ENCODE measurements at places on chromosomes 2 and 18.

DNA sequence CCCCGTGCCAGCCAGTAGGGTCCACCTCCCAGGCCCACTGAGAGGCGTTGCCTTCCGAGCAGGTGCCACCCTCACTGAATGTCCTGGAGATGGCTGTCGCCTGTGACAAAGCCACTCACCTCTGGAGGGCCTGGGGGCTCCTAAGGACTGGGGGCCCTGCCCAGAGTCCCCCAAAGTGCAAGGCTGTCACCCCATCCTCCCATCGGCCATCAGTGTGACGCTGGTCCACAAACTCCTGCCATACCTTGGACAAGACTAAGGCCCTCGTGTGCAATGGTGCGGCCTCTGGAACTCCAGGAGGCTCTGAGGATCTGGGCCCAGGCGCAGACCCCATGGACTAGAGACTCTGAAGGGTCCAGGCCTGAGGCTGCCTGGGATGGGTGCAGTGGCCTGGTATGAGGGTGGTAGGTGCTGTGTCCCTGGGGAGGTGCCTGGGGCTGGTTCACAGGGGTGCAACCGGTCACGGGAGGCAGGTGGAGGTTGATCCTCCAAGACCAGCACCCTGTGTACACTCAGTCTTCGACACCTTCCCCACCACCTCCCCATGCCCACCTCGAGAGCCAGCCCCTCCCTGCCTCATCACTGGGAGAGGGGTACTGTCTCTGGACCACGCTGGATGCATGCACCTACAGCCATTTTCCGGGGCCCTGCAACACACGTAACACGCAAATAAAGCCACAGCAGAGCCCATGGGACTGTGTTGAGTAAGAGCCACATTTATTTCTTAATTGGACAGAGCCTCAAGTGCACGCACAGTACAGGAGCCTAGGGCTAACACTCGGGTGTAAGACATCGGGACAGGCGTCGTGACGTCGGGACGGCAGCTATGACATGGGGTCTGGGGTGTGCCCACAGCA is 21.6 kb downstream of the AQP12A start:
- DNase-seq: no peak

GRCh38 chr2:69704446-69704845 is 37.5 kb upstream of the ANXA4 start:
- DNase-seq: no peak

- DNase-seq: no peak
Measured at GRCh38 chr18:34965108-34965507, 76.1 kb upstream of the MAPRE2 start.

- DNase-seq: no peak
Measured at GRCh38 chr18:48157956-48158355, 227.5 kb upstream of the SMAD2 start.

DNA sequence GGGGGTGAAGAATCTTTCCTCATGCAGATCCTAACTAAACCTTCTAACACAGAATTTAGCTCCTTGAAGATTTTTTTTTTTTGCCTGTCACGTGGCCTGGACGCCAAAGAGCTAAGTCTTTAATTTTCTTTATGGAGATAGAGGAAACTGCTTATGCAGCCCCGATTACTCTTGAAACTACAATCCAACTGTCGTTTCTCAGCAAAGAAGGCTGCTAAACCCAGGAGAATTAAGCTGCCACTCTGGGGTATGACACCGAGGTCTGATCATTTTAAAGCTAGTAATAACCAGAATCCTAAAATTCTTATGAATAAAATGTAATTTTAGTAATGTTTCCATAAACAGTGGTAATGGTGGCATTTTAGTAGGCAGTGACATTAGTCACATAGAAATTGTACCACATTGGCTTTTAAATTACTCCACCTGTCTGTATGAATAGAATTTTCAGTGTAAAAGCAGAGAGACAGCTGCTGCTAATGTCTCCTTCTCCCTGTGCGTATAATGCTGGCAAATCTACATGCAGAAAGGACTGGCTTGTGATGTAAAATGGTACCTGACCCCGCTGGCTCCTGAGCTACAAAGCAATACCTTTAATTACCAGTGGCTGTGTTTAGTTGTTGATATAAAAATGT is 86.5 kb downstream of the MEIS1 start:
- no peak for DNase-seq

- no peak for DNase-seq
Measured at GRCh38 chr2:14530506-14530905, 102.0 kb upstream of the LRATD1 start.

DNA sequence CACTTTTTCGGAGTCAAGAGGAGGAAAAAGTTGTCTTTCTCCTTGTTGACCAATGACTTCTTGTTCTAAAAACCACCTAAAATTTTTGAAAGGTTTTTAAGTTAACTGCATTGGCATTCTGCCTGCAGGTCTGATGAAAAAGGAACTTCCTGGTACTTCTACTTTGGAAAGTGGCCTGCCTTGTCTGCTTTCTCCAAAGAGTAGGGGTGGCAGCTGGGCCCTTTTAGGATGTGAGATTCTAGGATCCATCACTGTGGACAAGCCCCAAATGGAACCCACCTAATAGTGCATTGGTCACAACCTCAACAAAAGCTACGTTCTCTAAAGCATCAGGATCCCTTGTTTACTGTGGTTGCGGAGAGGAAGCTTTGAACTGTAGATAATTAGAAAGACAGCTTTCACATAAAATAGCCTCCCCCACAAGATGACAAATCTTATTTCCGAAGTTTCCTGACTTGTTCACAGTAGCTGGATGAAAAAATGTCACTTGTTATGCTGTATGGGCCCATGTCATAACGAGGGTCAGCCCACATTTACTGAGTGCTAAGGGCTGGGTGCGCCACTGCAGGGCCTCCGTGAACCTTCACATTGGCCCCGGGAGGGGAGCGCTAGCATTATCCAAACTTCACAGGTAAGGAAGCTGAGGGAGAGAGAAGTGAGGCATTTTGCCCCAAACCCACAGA is 17.4 kb downstream of the ASPRV1 start:
- no peak for DNase-seq

DNA sequence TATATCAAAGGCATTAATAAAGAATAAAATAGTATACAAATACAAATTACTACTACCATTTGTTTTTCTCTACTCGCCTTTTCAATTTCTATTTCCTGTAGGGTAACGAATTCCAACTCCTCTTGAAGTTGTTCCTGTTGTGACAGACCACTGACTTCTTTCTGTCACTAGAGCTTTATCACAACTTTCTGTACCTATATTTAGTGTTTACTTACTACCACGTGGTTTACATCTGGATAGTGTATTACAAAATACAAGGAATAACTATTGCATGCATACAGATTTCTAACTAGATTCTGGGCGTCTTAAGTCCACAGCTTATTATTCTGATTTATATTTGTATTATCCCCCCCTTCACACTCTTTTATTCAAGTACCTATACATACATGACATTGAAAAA is 22.3 kb downstream of the NBAS start:
- no peak for DNase-seq

DNA sequence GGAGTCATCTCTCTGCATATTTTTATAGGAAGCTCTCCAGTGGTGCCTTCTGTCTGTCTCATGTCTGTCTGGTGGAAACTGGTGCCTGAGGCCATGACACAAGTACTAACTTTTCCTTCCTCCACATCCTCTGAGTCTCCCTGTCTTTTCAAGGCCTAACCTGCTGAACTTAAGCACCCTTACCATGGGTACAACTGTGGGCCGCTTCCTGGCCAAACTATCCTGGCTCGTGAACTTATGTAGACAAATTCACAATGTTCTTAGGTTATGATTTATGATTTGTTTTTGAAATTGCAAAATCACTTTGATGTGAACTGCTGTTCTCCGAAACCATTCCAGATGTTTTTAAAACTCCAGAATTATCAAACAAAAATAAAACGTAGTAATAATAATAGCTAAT is 804.5 kb upstream of the POU3F3 start:
- no peak for DNase-seq

- no peak for DNase-seq
Measured at GRCh38 chr18:29226213-29226612, 1049.3 kb upstream of the CDH2 start.

GRCh38 chr2:144078106-144078505 is 441.8 kb downstream of the ZEB2 start:
- DNase-seq: no peak

- DNase-seq: no peak
Measured at GRCh38 chr2:4381049-4381448, 677.7 kb downstream of the DCDC2C start.

GRCh38 chr18:48040457-48041110 is 110.1 kb upstream of the SMAD2 start:
- no peak for DNase-seq

DNA sequence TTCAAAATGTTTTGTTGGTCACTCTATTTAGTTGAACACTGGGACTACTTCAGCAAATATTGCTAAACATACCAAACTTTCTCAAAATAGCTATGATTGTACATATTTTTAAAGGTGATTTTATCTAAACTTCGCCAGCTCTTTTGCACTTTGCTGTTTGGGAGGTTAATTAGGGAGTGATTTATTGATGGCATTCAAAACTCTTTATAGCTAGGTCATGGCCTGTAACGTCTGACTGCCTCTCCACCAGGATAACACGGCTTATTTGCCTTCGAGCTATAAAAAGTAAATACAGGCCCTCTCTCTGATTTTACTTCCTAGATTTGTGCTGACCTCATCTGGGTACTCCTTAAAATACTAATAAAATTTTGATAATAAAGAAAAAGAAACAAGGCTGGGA is 931.9 kb downstream of the DCDC2C start:
- DNase-seq: no peak

- no peak for DNase-seq
Measured at GRCh38 chr2:175536059-175536458, 354.5 kb upstream of the ATP5MC3 start.

DNA sequence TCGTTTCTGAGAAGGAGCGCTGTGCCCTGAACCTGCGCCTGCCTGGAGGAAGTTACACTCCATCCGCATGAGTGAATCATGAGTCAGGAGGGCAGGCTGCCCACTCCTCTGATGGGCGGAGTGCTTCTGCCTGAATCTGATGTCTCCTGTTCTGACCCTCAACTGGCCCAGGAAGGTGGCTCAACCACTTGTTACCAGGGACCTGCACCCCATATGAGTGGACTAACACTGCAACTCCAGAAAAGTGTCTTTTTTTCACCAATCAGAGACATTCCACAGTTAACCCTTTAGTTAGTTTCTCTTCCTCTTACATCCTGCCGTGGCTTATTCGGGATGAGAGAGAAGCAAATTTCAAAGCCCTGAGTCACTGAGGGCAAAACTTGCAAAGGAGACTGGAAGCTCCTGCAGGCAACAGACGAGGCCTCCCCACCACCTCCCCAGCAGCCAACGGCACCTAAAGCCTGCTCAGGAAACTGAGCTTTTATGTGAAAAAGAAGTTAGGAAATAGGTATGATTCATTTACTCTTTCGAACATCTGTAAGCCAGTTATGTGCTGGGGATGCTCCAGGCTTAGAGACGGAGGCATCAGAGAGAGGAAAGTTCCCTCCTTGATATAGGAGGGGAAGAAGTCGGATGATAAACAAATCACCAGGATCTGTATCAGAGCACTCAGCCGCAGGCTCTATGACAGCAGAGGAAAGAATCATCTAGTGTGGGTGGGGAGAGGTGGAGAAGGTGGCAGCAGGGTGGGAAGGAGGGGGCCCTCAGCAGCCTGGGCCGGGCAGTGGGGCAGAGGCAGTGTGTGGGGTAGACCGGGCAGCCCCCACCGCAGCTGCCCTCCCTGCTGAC is 30.9 kb downstream of the MBP start:
- no peak for DNase-seq

- DNase-seq: no peak
Measured at GRCh38 chr2:53098696-53099078, 668.9 kb upstream of the CHAC2 start.

DNA sequence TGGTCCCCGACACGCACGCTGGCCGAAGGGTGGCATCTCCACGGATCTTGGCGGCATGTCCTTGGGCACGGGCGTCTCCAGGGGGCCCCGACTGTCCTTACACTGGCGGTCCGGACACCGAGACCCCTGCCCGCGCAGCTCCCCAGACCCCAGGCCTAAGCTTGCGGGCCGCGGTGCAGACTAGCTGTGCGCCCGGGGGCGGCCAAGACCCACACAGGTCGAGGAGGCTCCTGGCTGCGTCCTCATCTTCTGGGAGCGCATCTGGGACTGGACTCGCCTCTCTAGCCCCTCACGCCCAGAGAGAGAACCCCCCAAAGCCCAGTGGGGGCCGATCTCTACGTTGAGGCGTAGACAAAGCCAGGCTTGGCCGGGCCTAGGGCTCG is 475 bp upstream of the TWIST2 start:
- DNase-seq: no peak

DNA sequence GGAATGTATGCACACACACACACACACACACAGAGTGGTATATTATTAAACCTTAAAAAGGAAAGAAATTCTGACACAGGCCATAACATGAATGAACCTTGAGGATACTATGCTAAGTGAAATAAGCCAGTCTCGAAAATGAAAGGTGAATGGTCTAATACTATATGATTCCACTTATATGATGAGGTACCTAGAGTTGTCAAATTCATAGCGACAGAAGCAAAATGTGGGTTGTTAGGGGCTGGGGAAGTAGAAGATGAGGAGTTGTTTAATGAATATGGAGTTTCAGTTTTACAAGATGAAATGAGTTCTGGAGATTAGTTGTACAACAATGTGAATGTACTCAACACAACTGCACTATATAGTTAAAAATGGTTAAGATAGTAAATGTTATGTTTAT is 118.1 kb downstream of the ABCA12 start:
- no peak for DNase-seq

- DNase-seq: no peak
Measured at GRCh38 chr2:201965550-201965949, 68.1 kb upstream of the FZD7 start.

- DNase-seq: no peak
Measured at GRCh38 chr2:98777076-98777475, 46.1 kb upstream of the MGAT4A start.

- DNase-seq: no peak
Measured at GRCh38 chr2:173550143-173550542, 195.5 kb downstream of the CDCA7 start.

GRCh38 chr2:109736177-109736827 is 57.8 kb upstream of the RGPD5 start:
- peak; percentile 53 for DNase-seq

GRCh38 chr2:80393991-80394390 is 89.4 kb upstream of the LRRTM1 start:
- DNase-seq: no peak

DNA sequence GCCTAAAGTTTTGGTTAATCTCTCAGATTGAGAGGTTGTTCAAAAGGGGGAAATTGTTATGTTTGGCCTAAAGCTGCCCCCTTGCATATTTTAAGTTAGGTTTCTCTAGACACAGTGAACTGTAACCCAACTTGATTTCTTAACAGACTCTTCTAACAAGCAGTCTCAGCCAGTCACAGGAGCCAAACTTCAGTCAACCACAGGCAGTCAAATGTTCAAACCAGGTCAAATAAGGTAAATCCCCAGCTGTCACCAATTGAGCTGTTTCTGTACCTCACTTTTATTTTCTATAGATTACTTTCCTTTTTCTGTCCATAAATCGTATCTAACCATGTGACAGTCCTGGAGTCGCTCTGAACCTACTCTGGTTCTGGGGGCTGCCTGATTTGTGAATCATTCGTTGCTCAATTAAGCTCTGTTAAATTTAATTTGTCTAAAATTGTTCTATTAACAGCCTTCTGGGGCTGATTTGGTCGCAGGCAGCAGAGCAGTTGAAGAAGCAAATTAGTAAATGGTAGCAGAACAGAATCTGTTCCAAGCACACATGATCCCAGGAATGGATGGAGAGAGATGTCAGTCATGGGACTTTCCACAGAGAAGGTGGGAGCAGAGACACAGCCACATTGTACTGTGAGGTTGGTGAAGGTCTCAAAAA is 16.4 kb upstream of the NFU1 start:
- DNase-seq: no peak

Data from HEK293T (cell line).